ENCODE measurements at places on chromosomes 3 and 15.

- no peak for DNase-seq
Measured at GRCh38 chr3:105277656-105278055, 89.1 kb upstream of the ALCAM start.

GRCh38 chr3:17320266-17320665, 422.2 kb downstream of the TBC1D5 start:
- DNase-seq, result no peak

- DNase-seq, result no peak
Measured at GRCh38 chr3:110793611-110794010, 278.0 kb upstream of the NECTIN3 start.

GRCh38 chr3:56914646-56915045, 112.9 kb upstream of the ARHGEF3 start:
- no peak for DNase-seq

DNA sequence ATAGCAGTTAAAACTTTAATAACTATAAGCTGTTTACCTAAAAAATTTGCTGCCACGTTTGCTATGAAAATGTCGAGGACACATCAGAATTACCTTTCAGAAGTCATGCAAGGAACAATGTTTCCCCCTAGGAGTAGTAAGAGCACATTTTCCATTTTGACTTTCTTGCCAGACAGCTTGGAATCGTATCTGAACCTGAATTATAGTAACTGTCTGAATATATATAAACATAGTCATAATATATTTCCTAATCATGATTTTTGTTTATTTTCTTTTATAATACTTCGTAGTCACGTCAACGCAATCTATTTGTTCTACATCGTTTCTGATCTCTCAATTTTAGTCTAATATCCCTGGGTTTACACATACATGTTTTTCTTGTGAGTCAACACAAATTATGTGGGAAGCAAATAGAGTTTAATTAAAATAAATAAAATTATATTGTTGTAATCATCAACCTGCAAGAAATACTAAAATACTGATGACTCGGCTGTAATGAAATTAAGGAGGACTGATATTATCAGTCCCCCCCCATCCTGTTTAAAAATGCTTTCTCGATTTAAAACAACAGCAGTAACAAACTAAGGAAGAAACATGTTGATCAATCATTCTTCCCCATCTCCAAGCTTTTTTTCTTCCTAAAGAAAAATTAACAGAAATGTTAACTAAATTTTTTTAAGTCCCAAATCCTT, 78.4 kb downstream of the MME start:
- DNase-seq, result no peak

DNA sequence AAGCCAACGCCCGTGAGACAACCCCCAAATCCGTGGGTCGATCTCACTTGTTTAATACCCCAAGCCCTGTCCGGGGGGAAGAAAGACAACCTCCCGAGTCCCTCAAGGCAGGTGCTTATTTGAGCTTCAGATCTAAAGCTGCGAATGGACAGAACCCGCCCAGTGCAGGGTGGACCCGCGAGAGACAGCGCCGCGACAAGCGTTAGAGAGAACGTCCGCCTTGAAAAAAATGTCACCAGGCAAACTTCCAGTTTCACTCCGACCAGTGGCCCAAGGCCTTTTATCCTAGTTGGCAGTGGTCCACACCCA, 740 bp upstream of the OXSR1 start:
- DNase-seq, result no peak

GRCh38 chr3:127690823-127691452, 18.2 kb downstream of the ABTB1 start:
- DNase-seq, result no peak

- DNase-seq, result no peak
Measured at GRCh38 chr3:150495563-150496168, 50.6 kb downstream of the SERP1 start.

DNA sequence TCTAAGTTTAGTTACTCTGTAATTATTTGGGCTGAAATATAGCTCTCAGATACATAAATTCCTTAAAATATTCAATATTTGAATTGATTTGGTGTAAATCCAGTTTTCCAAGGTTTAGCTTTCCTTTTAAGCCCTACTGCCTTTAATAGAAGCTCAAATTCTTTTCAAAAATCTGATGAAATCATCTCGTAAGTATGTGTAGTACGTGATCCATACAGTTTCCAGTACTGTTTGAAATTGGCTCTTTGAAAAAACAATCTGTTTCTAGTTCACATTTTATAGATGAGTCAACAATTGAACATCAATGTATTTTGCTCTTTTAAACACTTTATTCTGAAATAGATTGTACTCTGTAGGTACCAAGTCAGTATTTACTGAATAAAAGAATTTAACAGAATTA, 84.2 kb downstream of the LRRC49 start:
- DNase-seq, result no peak

GRCh38 chr3:114953800-114954199, 193.3 kb downstream of the ZBTB20 start:
- no peak for DNase-seq

DNA sequence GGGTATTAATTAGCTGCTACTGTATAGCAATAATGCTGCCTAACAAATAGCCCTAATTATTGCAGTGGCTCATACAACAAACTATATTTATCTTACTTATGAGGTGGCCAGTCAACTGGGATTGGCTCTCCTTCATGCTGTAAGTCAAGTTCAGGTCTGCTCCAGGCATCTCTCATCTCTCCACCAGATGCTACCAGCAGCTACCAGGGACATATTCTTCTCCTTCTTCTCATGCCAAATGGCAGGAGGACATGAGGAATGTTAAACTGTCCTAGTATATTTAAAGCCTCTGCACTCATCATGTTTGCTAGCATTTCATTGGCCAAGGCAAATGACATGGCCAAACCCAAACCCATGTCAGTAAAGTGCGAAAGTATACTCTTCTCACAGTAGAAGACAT, 17.3 kb downstream of the SV2B start:
- no peak for DNase-seq

DNA sequence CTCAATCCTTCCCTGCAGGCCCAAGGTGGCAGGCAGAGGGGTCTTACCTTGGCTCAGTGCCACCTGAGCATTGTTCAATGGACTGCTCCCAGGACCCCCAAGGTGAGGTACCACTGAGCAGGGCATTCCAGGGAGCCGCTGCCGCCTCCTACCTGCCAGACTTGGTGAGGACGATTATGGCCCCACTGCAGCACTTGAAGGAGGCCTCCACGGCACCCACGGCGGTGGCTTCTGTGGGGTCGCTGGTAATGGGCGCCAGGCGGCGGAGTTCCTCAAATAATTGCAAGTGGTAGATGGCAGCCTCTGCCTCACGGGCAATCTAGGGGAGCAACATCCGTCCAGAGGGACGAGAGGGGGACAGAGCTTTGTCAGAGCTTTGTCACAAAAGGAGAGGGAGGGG, 4.7 kb upstream of the GRAMD2A start:
- no peak for DNase-seq

GRCh38 chr3:68060191-68060590, 405.8 kb upstream of the SUCLG2 start:
- DNase-seq, result no peak

DNA sequence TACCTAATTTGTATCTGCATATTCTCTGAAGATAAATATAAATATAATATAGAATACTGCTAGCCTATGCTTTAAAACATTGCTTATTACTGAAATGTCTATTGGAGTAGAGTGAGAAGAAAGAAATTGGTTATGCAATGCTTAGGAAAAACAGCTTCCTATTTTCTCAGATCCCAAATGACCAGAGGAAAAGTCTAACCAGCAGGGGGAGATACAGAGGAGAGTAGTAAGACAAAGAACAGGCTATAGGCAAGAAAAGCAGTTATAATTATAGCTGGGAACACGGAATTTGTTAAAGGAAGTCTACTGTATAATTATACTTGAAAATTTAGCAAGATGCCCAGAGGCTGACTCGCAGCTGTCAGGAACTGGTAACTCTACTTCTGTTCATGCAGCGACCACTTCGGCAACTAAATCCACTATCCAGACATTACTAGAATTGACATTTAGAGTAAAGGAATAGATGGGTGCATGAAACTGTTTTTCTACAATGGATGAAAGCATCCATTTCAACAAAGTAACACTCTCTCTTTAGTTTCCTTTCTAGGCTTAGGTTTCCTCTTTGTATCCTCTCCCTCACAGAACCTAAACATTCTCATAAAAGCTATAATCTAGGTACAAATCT, 97.2 kb downstream of the TBC1D5 start:
- peak; percentile 9 for DNase-seq

GRCh38 chr3:179526989-179527391, 35.7 kb upstream of the ACTL6A start:
- no peak for DNase-seq

- no peak for DNase-seq
Measured at GRCh38 chr3:117358717-117359314, 649.2 kb downstream of the TUSC7 start.

DNA sequence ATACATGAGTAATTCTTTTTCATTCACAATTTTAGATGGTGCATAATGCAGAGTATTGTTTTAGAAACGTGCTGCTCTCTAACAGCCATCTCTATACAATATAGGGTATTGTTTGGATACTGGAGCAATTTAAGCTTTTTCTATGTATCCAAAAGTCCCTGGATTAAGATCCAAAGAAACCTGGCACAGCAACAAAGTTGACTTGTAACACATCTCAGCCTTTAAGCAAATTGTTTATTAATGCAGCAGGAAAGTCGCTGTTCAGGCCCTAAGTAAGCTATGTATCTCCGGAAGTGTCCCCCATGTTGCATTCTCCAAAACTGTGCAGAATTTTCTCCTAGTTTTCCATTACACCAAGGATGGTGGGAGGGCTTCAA, 7.3 kb downstream of the VGLL4 start:
- no peak for DNase-seq

GRCh38 chr3:128556907-128557306, 63.9 kb upstream of the GATA2 start:
- no peak for DNase-seq

GRCh38 chr3:16665282-16665741, 60.1 kb upstream of the DAZL start:
- no peak for DNase-seq

DNA sequence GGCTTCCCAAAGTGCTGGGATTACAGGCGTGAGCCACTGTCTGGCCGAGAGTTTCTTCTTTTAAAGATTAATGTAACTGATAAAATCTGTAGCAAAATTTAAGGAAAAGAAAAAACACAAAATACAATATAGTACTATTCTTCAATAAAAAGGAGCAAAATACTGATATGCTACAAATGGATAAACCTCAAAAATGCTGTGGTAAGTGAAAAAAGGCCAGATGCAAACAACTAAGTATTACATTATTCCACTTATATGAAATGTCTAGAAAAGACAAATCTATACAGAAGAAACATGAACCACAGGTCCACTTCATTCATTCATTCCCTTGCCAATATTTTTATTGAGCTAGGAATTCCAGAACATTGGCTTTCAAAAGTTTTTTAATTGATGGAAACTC, 299.5 kb downstream of the CTNNB1 start:
- no peak for DNase-seq

- no peak for DNase-seq
Measured at GRCh38 chr3:48023377-48023776, 7.2 kb upstream of the MAP4 start.

GRCh38 chr15:70362886-70363285, 265.2 kb upstream of the TLE3 start:
- no peak for DNase-seq

DNA sequence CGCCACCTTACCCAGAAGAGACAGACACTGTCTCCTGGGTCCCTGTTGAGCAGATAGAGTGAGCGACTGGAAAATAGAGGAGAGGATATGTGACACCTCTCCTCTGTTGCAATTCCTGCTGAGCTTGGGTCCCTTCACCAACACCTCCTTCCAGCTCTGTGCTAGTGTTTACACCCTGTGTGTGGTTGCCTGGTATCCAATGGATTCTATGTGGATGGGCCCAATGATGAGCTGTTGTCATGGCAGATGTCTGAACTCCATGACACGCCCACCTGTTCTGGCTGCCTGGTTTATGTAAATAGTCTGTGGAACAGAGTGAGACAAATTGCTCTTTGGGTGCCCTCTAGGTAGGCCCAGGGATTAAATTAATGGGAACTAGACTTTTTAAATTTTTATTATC, 23.7 kb downstream of the RBM5 start:
- no peak for DNase-seq

DNA sequence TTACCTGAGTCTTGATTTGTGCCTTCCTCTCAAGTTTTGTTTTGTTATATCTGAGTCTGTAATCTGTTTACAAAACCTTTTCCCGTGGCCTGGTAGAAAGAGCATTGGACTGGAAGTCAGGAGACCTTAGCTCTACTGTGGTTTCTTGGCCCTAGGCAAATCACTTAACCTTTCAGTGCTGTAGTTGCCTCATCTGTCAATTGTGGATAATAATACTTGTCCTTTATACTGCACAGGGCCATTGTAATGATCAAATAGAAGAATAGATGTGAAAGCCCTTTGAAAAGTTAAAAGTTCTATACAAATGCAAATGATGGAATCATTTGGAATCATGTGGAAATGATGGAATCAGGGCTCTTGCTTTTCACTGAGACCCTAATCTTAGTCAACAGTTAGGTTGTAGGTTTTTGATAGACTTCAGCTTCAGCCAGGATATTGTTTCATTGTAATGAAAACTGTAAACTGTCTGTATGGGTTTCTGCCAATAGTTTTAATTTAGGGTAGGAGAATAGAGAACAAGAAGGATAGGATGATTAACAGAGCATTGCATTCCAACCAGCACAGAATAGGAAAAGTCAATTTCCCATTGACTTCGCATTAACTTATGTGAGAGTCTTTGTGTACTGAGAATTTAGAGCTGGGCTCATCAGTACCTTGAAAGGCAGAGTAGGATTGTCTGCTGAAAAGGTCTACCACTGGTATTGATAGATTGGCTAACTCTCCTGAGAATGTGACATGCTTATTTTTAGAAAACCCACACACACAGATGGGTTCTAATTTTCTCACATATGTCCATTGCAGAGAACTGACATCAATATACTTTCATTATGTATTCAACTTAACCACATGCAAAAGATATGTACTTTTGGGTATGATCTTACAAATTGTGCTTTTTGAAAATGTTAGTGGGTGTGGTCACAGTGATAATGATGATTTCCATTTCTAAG, 21.8 kb downstream of the MAP2K5 start:
- DNase-seq, result no peak

DNA sequence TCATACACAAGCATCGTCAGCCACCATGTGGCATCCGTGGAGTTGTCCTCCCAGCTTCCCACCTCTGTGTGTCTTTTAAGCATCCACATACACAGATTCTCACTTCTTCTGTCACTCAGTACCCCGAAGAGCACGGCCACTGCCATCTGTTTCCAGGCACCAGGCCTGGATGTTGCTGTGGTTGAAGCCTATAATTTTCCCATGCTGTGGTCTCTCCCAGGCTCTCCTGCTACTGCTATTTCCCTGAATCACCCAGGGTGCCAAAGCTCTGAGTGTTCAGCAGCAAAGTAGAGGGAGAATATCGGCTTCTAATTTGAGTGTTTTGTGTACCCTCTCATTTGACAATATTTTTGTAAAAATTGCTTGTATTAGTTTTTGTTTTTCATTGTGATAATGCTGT, 265.7 kb downstream of the DIPK2A start:
- no peak for DNase-seq

- no peak for DNase-seq
Measured at GRCh38 chr3:99242271-99242670, 340.8 kb upstream of the DCBLD2 start.

DNA sequence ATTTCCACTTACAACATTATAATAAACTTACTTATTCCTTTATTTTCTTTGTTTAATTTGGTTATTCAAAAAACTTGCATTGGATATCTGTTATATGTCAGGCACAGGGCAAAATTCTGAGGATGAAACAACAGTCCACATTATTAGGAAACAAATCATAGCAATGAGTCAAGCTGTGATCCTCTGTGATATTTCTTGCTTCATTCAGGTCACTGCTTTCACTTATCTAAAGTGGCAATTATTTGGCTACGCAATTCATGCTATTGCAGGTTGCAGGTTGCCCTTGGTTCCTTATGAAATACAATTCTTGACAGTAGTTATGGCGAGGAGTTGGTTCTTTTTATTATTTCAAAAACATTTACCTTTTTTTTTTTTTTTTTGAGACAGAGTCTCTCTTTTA, 66.4 kb upstream of the CNTN6 start:
- no peak for DNase-seq

Data from cerebellar nuclear complex (tissue), 1 donor.